B cell (primary cell): ENCODE measurements at places on chromosomes 6 and 20. TPM values are rescaled to one million over a fixed set of nuclear protein-coding genes. Genes with fewer than 3 reads are reported as not detected.

The SEMG1 gene
- total RNA-seq = not detected in 2 replicates

The KCNG1 gene
- 16.9 and 20.3 TPM in 2 replicates for total RNA-seq

The SLC16A10 gene
- total RNA-seq = 0.70 and 0.71 TPM in 2 replicates

The TASP1 gene
- 23.9 and 25.7 TPM in 2 replicates for total RNA-seq

The PLG gene
- 0.32 TPM in 1 of 2 replicates, not detected in the other for total RNA-seq

The TMC2 gene
- total RNA-seq = not detected in 2 replicates

The MAS1 gene
- total RNA-seq = not detected in 2 replicates
